NCI-H1092 (cell line): ENCODE measurements at places on chromosomes 16 and 17.
A peak's percentile ranks its signal among the peaks of the same experiment; 100 is the strongest.

DNA sequence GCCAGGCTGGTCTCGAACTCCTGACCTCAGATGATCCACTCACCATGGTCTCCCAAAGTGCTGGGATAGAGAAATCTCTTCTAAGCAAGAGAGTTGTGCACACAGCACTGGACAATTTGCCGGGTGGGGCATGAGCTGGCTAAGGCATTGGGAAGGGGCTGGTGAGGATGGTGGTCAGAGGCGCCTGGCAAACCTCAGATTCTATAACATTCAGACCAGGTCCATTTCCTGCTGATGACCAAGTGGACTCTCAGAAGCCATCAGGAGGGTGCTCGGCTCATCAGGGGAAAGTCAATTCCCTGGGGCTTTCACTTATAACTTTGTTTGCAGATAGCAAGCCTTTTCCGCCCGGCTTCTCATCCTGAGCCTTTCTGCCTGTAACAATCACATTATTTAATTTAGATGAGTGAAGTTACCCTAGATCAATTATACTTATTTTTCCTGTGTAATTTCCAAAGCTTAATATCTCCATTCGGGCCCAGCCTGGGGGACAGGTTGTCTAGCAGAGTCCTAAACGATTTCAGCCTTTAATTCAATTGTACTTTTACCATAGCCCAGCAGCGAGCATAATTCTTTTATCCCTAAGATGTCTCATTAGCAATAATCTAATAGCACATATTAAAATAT, 15.0 kb upstream of the SLC6A2 start:
- DNase-seq = no peak

GRCh38 chr16:46916980-46917379, 32.8 kb downstream of the GPT2 start:
- DNase-seq = no peak

- no peak for DNase-seq
Observed at GRCh38 chr17:13671341-13671740, 69.6 kb upstream of the HS3ST3A1 start.

- peak; percentile 27 for DNase-seq
Observed at GRCh38 chr17:38418693-38419507, 9.4 kb upstream of the ARHGAP23 start.

DNA sequence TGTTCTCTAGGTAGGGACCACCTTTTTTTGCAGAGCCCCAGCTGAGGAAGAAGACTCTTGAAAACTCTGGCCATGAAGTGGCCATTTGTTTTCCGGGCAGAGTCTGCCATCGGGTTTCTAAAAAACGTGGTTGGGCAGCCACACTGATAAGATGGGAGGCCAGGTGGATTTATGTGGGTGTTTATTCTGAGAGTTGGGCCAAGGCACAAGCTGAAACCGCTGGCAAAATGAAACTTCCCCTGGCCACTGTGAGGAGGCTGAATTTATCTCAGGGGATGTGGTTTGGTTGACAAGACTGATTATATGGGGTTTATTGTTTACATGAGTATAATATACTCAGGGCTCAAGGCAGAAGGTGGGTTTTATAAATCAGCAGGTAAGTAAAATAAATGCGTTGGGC, 421.8 kb downstream of the UTP18 start:
- DNase-seq = no peak

- DNase-seq = no peak
Observed at GRCh38 chr17:49715717-49716279, 8.0 kb upstream of the SLC35B1 start.

GRCh38 chr17:2172077-2172851, 117.4 kb downstream of the HIC1 start:
- DNase-seq = peak; percentile 68
